ENCODE measurements at places on chromosomes 2 and 18.

GRCh38 chr2:231183851-231184250, 14.6 kb upstream of the ARMC9 start:
- DNase-seq = no peak

DNA sequence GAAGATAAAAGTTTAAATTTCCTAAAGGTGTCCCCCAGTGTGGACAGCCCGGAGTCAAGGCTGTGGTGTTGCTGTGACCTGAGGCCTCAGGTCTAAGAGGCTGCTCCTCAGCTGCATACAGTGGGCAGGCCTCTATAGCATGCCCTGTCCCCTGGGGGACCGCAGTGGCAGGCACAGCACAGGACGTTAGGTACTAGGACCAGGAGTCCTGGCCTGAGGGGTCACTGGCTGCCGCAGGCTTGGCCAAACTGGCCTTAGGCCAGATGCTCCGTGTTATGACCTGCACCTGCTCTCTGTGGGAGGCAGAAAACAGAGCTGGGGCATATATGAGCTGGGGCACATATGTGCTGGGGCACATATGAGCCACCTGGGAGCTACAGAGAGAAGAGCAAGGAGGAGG, 21.2 kb upstream of the MAL start:
- no peak for DNase-seq

- DNase-seq = no peak
These were observed 64.4 kb upstream of the RAPH1 start for GRCh38 chr2:203599509-203599908.

GRCh38 chr2:38167968-38168350, 92.0 kb upstream of the CYP1B1 start:
- DNase-seq = no peak

DNA sequence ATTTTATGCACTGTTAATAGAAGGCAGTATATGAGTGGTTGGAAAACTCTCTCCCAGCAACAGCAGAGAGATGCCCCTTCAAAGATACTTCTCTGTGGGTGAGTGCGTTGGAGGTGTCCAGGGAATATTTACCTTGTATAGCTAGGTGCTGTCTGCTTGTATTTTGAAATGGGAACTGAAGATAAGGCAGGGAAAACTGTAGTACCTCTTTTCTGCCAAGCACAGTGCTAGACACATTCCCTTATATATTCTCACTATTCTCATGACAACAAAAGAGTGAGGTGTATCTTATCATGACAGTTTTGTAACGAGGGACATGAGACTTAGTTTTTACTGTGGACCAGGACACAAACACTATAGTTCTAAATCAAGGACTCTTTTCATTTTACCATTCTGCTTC, 2.1 kb downstream of the TTC39C start:
- peak; percentile 44 for DNase-seq

DNA sequence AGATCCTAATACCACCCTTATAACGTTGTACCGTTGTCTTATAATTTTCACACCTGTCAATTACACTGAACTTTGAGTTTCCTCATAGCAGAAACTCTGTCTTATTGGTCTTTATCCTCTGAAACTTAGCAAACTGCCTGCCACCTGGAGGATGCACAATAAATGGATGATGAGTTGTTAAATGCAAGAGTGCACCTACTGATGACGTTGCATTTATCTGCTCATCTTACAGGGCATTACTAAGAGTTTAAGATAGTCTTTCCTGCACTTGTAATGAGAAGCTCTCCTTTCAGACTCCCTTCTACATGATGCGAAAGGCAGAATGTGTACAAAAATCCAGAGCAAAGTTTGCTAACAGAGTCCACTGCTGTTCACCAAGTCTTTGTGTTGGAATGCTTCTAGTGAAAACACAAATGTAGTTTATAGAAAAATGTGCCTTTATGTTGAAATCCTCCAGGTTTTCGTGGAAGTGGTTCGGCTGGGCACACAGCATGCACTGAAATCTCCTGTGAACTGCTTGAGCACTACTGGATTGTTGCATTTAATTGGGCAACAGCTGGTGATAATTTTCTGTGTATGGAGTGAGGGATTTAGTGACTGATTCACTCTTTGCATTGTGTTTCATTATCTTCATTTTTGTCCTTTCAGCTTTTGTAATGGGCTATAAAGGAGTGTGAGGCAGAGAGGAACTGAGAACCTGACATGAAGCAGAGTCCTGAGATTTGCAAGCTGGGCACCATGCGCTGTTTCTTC, 665.8 kb upstream of the ID2 start:
- no peak for DNase-seq

- DNase-seq = peak; percentile 50
These were observed 106.9 kb downstream of the FBXO15 start for GRCh38 chr18:74040459-74041332.

- DNase-seq = no peak
These were observed 314.3 kb downstream of the FSIP2 start for GRCh38 chr2:186052930-186053329.

DNA sequence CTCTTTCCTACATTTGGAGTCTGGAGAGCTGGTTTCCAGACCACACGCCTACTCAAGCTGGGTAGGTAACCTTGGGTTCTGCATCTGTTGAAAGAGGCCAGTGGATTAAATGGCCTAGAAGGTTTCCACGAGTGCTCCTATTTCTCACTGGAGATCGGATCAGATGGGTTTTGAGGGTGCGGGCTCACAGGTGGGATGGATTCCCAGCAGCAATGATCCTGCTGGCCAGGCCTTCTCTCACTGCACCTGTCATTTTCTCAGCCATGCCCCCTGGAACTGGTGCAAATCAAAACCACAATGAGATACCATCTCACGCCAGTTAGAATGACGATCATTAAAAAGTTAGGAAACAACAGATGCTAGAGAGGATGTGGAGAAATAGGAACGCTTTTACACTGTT, 747.5 kb upstream of the RAB6C start:
- no peak for DNase-seq
